ENCODE measurements at places on chromosomes 7 and 10.

DNA sequence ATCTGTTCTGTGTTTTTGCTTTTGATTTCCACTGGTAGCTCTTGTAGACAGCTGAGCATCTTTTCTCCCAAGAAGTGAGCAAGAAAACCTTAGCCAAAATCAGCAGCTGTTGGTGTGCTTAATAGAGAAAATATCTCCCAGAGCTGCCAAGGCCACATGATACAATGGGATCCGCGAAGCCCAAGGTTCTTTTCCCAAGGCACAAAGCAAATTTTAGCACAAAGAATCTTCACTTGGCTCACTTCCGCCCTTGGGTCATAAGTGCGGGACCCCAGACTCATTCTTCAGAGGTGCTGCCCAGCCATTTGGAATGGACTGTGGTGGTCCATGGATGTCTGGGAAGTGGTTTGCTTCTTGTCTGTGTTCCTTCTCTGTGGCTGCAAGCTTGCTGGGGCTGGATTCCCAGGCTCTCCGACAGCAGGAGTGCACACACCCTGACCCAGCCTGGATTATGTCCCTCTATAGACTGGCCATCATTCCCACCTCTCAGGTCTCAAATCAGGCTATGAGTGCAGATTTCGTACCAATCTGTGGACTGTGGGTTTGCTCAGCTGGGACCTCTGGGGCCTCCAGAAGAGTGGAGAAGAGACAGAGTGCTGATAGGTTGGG lies 93.0 kb upstream of the TMEM72 start:
- DNase-seq: no peak

DNA sequence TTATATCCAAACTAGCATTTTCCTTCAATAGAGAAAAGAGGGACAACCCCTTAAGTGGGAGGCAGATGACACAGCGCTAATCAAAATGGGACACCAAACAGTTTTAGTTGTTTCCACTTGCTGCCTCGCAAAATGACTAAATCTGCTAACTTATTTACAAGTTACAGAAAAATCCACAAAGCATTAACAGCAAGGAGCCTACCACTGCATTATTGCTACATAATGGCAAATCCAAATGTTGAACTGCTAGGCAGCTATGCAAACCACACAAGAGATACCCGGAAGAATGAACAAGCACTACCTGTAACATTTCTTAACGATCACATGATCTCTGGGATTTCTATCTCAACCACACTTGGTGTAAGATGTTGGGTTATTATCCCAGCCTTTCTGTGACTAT lies 96.7 kb downstream of the SFMBT2 start:
- no peak for DNase-seq

- no peak for DNase-seq
Observed at GRCh38 chr10:48847691-48848090, 91.9 kb downstream of the LRRC18 start.

DNA sequence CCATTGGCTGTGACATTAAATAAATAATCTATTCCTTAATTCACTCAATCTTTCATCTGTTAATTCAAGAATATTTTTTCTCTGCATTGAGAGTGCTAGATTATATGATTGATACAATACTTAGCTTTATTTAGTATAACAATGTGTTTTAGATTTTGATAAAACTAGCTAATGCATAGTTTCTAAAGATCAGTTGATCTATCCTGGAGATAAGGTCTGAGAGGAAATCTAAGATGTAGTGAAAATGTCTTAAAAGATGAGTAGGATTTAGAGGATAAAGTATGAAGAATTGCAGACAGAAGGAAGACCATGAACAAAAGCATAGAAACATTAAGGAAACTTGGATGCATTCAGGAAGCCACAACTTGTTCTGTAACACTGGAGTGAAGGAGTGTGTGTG lies 110.3 kb downstream of the ETV1 start:
- DNase-seq: no peak

- peak; percentile 42 for DNase-seq
Observed at GRCh38 chr10:52779541-52780390, 7.2 kb upstream of the MBL2 start.

DNA sequence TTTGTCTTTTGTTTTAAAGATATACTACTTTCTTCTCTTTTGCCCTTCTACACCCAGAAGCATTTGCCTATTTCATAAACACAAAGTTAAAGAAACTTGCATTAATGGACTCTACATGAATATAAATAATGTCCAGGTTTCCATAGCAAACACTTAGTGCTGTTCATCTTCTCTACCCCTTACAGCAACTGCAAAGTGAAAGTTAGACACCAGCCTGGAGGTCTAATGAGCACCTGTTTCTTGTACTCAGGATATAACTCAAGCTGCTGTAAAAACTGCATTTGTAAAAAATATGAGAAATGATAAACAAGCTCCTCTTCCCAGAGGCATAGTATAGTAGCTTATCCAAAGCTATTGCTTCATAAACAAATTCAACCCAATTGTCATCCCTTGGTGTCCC lies 76.0 kb upstream of the RELN start:
- no peak for DNase-seq

- no peak for DNase-seq
Observed at GRCh38 chr7:8441106-8441965, 7.9 kb downstream of the NXPH1 start.

DNA sequence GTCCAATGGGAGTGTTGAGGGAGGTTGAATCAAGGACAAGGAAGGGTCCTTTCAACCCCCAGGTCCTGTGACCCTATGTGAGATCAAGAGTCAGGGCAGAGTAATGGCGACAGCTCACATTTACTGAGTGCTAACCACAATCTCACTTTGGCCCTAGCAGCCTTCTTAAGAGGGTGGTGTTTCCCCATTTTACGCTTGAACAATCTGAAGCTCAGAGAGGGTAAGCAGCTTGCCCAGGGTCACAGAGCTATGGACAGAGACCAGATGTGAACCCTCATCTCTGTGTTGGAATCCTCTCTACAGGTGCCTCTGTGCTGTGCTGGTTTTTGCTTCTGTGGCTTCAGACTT lies 102.0 kb downstream of the GRK5 start:
- no peak for DNase-seq

GRCh38 chr7:103504505-103505135 lies 58.6 kb upstream of the SLC26A5 start:
- DNase-seq: peak; percentile 43

DNA sequence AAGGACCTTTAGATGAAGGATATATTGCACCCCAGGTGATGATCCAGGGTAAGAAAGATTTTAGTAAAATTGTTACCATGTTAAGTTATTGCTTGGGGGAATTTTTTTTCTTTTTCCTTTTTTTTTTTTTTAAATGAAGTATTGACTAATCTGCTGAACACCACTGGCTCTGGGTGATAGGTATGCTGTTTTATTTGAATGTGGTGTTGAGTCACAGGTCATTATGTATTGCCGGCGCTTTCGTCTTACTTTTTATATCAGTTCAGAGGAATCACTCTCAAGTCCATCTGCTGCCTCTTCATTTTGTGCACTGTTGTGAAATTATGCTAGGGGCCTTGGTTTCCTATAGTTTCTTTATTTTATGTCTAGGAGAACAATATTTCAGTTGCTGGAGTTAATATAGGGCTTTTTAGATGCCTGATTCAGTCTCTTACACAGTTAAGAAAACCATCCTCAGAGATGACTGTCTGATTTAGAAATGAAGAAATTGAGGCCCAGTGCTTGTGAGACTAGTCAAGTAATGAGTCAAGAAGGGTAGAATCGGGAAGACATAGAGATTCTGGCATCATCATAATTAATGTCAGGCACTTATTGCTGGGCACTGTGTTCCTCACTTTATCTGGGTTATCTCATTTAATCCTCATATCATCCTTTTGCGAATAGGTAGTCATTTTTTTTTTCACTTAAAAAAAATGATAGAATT lies 38.7 kb downstream of the NRF1 start:
- no peak for DNase-seq

DNA sequence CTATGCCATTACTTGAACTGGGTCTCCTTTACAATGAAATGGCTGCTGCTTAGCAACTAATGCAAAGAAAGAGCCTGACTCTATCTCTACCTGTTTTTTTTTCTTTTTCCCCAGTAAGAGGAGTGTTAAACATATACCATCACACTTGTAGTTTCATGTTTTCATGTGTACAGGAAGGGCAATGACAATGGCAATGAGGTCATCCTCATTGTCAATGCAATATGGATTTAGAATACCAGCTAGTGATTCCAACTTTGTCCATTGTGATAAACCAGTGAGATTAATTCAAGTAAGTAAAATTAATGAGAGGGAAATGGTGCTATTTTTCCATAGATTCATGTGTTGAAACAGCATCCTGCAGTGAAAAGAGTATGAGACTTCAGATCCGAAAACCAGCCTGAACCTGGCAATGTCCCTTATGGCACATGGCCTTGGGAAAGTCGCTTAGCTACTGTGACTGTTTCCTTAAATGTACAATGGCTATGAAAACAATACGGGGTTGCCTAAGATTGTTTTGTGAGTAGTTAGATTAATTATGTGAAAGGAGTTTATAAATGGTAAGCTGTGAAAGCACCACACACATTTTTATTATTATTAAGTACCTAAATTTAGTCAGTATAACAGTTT lies 11.2 kb downstream of the DGKI start:
- no peak for DNase-seq

- peak; percentile 21 for DNase-seq
Observed at GRCh38 chr7:80307227-80307856, 172.7 kb downstream of the GNAI1 start.

- DNase-seq: no peak
Observed at GRCh38 chr7:7739204-7740036, 21.0 kb upstream of the RPA3 start.

- no peak for DNase-seq
Observed at GRCh38 chr10:77186936-77187335, 450.7 kb downstream of the KCNMA1 start.

DNA sequence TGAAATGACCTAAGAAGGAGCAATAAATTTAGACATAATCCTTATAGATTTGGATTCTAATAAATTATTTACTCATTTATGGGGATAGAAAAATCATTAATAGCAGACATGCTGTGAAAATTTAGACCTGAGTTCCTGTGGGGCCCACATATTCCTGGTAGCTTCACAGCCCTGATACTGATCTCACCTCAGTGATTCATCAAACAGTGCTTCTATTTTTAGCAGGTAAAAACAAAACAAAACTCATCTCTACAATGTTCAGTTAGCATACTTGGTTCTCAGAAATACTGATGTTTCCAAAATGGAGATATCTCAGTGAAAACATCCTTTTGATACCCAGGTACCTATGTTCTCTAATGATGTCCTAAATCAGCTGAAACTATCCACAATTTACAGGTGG lies 841.1 kb upstream of the SORCS1 start:
- DNase-seq: no peak

- DNase-seq: peak; percentile 77
Observed at GRCh38 chr7:121547544-121548092, 151.5 kb upstream of the FAM3C start.

- DNase-seq: no peak
Observed at GRCh38 chr7:103893350-103893749, 96.1 kb downstream of the RELN start.

DNA sequence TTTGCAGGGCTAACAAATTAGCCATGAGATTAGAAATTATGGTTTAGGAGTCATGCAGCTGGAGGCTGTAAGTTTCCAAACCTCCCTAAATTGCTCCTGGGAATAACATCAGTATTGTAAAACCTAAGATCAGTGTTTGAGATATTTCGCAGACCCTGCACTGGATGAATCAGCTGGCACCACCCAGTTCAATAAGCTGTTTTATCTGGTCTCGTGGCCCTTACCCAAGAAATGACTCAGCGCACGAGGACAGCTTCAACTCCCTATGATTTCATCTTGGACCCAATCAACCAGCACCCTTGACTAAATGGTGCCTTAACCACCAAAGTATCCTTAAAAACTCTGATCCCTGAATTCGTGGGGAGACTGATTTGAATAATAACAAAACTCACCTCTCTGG lies 482.0 kb upstream of the PCDH15 start:
- no peak for DNase-seq

GRCh38 chr10:96587264-96588059 lies 650 bp upstream of the TM9SF3 start:
- DNase-seq: peak; percentile 82

DNA sequence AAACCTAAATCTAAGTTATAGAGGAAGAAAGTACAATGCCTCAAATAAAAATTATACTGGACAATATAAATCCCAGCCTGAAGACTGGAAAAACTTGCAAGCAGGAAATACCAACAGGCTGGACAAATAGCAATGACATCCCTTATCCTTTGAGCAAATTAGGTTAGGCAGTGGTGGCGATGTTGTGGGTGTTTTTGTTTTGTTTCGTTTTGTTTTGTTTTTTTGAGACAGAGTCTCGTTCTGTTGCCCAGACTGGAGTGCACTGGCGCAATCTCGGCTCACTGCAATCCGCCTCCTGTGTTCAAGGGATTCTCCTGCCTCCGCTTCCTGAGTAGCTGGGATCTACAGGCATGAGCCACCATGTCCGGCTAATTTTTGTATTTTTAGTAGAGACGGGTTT lies 57.3 kb upstream of the TES start:
- no peak for DNase-seq

DNA sequence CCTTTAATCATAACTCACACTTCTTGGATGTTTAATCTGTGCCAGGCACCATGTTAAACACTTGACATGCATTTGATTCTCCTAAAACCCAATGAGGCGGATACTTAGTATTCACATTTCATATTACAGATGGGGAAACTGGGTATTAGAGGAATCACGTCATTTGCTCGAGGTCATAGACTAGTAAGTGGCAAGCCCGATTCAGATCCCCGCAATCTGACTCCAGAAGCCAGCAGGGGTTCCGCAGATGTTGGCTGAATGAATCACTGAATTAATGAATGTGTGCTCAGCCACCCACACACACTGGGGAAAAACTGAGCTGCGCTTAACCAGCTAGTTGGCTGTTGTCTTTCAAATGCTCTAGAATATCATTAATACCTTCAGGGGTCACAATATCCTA lies 22.5 kb upstream of the ENO4 start:
- no peak for DNase-seq

GRCh38 chr7:129089521-129090212 lies 34.8 kb upstream of the TNPO3 start:
- DNase-seq: no peak

- no peak for DNase-seq
Observed at GRCh38 chr10:100045592-100045991, 35.8 kb upstream of the DNMBP start.

- no peak for DNase-seq
Observed at GRCh38 chr10:519055-519715, 170.3 kb downstream of the DIP2C start.

GRCh38 chr7:3732395-3733005 lies 431.4 kb downstream of the SDK1 start:
- DNase-seq: no peak

- DNase-seq: no peak
Observed at GRCh38 chr10:34520084-34520483, 295.0 kb downstream of the PARD3 start.

All from SW480 (cell line).